Cardiac fibroblast (primary cell): ENCODE measurements at places on chromosomes 11 and 22.

GRCh38 chr11:91851908-91852307 lies 372.7 kb upstream of the FAT3 start:
- no peak for DNase-seq

GRCh38 chr11:8658321-8659057 lies 24.0 kb downstream of the TRIM66 start:
- DNase-seq, result peak; percentile 27

DNA sequence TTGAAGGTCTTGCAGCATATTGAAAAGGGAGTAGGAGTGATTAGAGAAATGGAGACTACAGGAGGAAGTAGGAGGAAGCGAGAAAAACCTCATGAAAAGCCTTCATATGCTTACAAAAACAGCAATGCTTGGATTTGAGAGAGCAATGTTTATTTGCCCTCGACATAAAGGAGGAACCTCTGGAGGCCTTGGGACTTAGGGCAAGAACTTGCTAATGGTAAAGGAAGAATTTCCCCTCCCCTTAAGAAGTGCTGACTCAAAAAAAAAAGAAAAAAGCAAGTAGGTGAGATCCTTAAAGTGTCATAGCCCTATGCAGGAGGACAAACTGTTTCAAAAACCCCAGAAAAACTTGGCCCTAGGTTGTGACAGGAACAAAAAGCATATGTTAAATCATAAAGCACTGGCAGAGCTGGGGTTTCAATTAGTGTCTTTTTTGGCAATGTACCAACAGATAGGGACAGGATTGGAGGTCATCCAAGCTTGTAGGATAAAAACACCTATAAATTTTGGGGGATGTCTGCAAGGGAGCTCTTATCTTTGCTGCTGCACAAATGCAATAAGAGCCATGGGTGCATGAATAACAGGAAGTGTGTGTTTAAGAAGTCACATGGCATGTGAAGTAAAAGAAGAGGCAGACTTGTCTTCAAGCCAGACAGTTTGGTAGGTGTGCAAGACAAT lies 4.9 kb downstream of the GLYAT start:
- DNase-seq, result no peak

- peak; percentile 44 for DNase-seq
Measured at GRCh38 chr11:63537293-63538101, 889 bp downstream of the PLAAT4 start.

DNA sequence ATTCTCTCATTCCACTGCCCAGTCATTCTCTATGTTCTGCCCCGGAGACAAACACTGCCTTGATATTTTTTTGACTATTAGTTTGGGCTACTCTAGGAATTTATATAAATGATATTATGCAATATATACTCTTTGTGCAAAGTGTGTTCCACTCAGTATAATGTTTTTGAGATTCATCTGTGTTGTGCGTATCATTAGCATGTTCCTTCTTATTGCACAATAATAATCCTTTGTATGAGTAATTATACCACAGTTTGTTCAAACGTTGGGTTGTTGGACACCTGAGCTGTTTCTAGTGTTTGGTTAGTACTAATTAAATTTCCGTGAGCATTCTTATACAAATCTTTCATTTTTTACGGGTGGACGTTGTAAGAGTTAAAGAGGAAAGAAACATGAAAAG lies 390.6 kb downstream of the GUCY1A2 start:
- DNase-seq, result no peak

DNA sequence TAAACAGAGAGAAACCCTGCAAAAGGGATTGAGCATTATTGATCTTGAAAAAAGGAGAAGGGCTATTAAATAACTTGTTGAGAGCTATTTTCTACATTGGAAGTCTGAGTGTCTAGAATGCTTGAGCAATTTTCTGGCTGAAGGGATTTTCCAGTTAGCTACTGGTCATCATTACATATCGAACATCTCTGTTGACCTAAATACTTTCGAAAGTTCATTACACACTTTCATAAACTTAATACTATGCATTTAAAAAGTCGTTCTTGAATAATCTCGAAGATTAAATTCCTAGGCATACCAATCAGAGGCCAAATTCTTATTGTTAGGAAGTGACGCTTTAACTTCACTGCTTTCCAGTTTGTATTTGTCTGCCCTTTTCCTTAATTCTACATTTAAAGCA lies 13.7 kb downstream of the ETS1 start:
- no peak for DNase-seq

DNA sequence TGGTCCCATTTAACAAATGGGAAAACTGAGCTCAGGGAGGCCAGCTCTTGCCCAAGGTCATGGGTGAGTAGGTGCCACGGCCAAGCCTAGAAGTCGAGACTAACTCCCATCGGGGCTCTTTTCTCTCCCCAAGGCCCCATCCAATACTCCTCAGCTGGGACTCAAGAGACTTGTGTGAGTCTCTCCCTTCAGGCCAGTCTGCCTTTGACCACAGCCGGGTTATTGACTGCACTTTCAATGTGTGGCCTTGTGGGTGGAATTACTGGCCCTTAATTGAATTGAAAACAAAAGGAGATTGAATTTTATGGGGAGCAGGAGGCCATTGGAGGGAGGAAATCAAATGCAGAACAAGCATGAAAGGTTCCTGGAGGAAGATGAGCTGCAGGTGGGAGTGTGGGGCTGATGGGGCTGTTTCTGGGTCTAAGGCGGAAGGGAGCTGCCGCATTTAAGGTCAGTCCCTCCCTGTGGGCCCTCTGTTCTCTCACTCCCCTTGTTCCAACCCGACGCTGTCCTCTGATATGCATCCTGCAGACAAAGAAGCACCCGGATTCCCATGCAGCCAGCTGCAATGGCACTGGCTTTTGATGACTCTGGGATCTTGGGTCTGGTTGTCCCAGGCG lies 552.8 kb downstream of the MIAT start:
- DNase-seq, result no peak

- no peak for DNase-seq
Measured at GRCh38 chr11:40185793-40186192, 1273.7 kb downstream of the LRRC4C start.

GRCh38 chr11:66407651-66408050 lies 13.2 kb upstream of the NPAS4 start:
- no peak for DNase-seq
